ENCODE measurements at places on chromosomes 2 and 18.

- no peak for DNase-seq
These were observed 4.4 kb downstream of the ADRA2B start for GRCh38 chr2:96111823-96112500.

- no peak for DNase-seq
These were observed 668.7 kb downstream of the SLC4A3 start for GRCh38 chr2:220296174-220296573.

- DNase-seq: no peak
These were observed 362.4 kb upstream of the LRATD1 start for GRCh38 chr2:14270036-14270582.

GRCh38 chr2:159897720-159898119 lies 99.7 kb upstream of the CD302 start:
- no peak for DNase-seq

DNA sequence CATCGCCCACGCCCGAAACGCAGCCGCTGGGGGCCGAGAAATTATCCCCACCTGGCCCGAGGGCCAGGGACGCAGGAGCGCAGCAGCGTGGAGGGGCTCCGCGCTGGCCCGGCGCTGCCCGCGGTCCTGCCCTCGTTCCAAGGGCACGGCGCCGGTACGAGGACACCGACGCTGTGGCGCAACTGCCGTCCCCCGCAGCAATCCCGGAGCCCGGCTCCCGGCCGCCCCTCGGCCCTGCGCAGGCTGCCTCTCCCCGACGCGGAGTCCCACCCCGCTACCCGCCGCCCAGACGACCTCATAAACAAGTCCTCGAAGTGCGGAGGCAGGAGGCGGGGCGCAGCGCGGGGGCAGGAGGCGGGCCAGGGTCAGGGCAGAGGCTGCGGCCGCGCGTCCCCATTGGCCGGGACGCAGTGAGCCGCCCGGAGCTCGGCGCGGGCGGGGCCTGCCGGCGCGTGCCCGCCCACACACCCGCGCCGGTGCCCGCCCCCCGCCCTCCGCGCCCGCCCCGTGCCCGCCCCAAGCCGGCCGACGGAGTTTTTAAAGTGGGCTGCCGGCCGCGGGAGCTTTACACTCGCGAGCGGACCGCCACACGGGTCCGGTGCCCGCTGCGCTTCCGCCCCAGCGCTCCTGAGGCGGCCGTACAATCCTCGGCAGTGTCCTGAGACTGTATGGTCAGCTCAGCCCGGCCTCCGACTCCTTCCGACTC lies at the start of gene EPAS1:
Gene EPAS1 (plus strand): TSS at position 568 of the 706 bp plus-strand sequence. CDS start 505 bp downstream, outside the sequence.
- peak; percentile 92 for DNase-seq

DNA sequence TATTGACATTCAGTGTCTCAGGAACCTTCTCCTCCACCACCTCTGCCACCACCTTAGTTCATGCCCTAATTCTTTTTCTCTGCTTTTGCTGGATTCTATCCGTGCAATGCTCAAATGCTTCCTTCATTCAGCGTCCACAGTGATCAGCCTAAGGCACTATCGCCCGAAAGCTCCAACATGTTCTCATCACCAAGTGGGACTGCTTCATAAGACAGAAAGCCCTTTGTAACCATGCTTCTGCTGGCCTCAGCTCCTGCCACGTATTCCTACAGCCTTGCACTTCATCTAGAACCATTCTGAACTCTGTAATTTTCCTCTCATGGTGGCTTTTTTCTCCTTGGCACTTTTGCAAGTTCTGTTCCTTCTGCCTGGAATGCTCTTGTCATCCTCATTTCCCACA lies 222.9 kb downstream of the HNMT start:
- no peak for DNase-seq

GRCh38 chr18:65661391-65661790 lies 89.4 kb upstream of the CDH7 start:
- DNase-seq: no peak
